Stimulated activated CD4-positive, alpha-beta T cell treated with anti-CD3 and anti-CD28 coated beads, TNF-alpha, amount 100 ng/mL, for 24 hours (primary cell): ENCODE measurements at places on chromosomes 11 and 22.

DNA sequence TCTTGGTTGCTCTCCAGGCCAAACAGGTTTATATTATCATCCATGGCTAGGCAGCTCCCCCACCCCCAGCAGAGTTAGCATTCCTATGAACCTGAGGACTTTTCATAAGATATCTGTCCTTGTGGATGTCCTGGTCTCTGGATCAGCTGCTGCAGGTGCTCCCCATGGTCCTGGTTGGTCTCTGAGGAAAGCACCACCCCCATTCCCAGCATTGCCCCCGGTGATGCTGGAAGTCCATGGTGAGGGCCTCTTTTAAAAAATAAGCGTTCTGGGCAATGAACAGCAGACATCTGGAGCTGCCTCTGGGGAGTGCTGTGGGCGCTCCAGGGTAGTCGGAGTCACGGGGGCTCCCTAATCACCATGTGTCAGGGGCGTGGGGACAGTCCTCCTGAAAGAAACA is 26.6 kb downstream of the DKK3 start:
- no peak for DNase-seq

DNA sequence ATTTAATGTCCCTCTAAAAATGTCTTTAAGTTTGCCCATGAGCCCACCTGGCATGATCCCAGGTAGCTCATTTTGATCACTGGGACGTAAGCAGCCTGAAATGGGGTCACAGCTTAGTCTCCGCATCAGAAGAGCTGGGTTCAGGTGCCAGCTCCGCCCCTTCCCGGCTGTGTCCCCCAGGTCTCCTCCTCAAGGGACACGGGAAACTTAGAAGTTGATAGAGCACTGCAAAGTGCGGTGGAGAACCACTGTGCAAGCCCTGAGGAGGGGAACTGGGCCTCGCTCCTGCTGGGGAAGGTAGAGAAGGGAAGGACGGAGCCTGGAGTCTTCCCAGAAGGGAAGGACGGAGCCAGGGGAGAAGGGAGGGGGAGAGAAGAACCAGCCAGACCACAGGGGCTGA is 7.7 kb downstream of the TOM1 start:
- no peak for DNase-seq

DNA sequence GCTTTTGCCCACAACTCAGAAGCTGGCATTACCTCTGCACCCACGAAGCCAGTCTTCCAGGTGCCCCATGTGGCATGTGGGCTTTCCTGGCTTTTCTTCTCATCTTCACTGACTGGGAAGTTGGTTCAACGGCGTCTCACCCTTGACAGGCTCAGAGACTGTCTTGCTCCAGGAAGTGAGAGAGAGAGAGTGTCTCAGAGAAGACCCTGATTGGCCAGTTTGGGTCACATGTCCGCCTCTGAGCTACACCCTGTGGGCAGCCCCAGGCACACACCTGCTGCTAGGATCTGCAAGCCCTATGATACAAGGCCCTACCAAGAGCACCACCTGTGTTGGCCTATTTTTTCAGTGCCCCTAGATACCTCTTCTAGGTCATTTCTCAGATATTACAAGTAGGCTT is 39.0 kb downstream of the RTL6 start:
- no peak for DNase-seq

DNA sequence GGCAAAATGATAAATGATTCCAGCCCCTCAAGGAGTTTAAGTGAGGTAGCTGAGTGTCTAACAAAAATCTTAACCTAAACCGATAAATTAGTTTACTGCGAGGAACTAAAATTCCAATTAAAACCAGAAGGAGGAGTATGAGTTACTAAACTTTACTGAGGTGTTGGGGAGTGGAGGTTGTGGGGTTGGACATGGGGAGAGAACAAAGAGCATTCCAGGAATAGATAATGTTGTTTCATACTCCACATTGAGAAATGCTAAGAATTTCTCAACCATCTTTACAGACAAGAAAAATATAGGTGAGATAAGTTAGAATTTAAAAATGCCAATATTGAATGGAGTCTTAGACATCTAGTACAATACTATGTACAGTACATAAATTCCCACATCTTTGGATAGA is 488.6 kb downstream of the METTL15 start:
- DNase-seq, result no peak

DNA sequence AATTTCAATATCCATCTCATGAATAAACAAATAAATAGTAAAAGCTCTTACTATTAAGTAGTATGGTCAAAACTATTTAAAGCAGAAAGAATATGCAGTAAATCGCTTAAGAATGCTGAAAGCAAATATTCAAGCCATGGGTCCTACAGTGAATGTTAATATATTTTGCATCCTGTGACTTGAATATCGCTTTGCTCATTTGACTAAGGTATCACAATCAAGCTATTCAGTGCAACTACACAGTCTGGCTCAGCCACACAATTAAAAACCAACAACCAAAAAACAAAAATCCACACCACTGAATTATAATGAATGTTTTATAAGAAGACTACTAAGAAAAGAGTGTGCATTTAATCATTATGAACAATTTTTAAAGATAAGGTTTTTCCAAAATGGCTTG is 45.3 kb downstream of the RAB6A start:
- DNase-seq, result no peak
